Stimulated activated CD8-positive, alpha-beta memory T cell treated with anti-CD3 and anti-CD28 coated beads, Interleukin-15, amount 100 ng/mL, for 48 hours (primary cell): ENCODE measurements at places on chromosomes 4 and X.

GRCh38 chr4:80189956-80190677 lies 7.2 kb upstream of the PRDM8 start:
- no peak for DNase-seq

DNA sequence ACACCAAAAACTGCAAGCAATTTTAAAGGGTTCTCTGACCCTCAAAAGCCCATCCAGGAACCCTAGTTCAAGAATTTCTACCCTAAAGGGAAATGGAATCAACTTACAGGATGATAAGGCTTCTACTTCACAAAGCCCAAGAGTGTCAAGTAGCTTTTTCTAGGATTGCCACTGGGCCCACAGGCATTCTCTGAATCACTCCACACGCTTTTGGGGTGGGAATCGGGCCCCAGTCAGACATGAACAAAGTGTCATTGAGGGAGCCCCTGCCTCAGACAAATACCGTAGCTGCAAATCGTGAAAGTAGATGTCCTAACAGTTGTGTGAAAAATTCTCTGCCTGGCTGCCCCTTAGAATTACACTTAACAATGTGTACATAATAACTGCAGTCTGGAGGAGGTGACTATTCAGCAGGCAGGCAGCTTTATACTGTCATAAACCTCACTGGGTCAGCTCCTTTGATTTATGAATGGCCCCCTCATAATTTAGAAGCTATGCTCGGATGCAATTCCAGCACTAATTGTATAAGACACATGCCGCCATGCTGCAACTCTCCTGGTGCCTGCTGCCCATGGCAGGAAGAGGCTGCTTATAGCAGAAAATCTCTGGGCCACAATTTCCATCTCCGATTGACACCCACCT lies 36.7 kb downstream of the CHRDL1 start:
- DNase-seq = no peak

DNA sequence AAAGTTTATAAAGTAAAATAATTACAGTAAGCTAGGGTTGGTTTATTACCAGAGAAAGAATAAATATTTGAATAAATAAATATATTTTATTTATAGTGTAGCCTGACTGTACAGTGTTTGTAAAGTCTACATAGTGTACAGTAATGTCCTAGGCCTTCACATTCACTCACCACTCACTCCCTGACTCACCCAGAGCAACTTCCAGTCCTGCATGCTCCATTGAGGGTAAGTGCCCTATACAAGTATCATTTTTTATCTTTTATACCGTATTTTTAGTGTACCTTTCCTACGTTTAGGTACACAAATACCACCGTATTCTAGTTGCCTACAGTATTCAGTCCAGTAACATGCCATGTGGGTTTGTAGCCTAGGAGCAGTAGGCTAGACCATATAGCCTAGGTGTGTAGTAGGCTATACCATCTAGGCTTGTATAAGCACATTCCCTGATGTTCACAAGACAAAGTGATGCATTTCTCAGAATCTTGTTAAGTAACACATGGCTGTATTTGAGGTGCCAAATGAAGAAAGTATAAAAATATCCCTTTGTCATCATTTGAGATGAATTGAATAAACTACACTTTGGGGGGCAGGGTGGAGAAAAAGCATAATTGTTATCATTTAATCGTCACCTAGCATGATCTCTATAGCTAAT lies 14.7 kb upstream of the KLHL8 start:
- DNase-seq = no peak

- no peak for DNase-seq
These were observed 54.4 kb downstream of the FAT1 start for GRCh38 chr4:186669159-186669731.

DNA sequence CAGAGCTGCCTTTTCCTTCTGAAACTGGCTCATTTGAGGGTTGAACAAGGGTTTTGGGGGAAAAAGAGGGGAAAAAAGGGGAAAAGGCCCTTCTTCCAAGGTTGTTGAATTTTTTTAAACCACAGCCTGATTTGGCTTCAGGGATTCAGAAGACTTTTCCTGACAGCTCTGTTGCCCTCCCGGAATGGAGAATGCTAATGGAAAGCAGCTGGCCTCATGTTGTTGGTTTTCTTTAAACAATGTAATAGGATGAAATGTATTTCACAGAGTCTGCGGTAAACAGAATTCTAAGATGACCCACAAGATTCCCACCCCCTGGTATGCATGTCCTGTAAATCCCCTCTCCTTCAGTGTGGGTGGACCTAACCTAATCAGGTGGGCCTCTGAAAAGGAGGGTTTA lies 3.3 kb upstream of the KIAA1210 start:
- no peak for DNase-seq

DNA sequence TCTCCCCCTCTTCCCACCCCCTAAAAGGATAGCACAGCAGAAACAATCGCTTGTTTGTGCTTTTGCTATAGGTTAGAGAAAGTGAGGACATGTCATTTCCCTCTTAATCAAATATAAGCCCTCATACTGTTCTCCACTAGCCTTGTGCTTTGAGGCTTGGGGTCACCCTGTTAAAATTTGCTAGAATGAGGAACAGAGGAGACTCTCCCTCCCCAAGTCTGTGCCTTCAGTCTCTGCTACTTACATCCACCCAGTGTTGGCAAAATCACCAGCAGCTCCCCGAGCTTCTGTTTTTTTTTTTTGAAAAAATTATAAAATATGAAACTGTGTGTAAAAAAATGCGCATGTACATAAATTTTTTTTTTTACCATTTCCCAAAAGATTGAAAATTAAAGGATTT lies 19.3 kb downstream of the KLF3 start:
- no peak for DNase-seq

- no peak for DNase-seq
These were observed 59.9 kb upstream of the PDGFRA start for GRCh38 chr4:54169176-54169575.

GRCh38 chr4:188714501-188714900 lies 575.3 kb downstream of the TRIML1 start:
- DNase-seq = no peak

DNA sequence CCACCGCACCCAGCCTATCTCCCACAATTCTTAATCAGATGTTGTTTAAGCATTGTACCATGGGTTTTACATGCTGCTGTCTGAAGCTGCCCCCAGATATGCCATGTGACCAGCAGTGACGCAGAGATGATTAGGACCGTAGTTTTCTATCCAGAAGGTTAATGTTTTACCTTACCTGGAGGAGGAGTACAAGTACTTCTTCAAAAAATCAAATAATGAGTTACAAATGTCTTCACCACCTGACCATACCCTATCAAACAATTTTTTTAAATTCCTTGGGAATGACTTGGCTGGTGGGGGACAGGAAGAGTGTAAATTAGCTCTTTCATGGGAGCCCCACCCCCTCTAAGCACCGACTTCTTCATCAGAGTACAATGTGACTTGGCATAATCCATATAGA lies 16.2 kb upstream of the SGMS2 start:
- DNase-seq = no peak

GRCh38 chrX:39972340-39972739 lies 125.4 kb downstream of the BCOR start:
- DNase-seq = no peak

DNA sequence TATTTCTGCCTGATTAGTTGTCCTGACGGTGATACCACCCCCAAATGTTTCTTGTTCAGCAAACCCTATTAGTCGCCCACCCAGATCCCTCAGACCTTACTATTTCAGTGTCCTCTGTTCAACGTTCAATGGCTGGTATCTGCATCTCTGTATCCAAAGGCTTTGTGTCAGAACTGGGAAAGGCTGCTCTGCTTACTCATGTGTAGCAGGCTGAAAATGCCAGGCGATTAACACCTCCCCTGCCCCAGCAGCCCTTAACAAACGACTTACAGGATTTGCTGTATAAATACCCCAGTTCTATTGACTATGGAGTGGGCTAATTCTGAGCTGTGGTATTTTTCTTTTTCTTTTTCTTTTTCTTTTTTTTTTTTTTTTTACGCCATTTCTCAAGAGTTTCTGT lies 415.0 kb downstream of the ZNF674 start:
- DNase-seq = no peak

DNA sequence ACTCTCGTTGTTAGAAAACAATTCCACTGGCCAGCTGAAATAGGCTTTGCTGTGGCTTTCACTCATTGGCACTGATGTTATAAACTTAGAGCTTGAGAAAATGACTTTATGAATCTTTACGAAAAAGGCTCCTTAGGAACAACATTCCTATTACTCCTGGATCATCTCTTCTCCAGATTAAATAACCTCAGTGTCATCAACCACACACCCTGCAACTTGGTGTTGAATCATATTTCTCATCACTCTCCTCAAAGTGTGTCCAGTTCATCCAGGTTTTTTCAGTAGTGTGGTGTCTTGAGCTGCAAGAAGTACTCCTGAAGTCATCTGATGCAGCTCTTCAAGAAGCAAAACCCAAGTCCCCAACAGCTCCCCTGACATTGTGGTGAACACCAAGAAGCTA lies 28.1 kb upstream of the ANOS1 start:
- no peak for DNase-seq

GRCh38 chr4:112266823-112267222 lies 18.9 kb downstream of the TIFA start:
- no peak for DNase-seq

DNA sequence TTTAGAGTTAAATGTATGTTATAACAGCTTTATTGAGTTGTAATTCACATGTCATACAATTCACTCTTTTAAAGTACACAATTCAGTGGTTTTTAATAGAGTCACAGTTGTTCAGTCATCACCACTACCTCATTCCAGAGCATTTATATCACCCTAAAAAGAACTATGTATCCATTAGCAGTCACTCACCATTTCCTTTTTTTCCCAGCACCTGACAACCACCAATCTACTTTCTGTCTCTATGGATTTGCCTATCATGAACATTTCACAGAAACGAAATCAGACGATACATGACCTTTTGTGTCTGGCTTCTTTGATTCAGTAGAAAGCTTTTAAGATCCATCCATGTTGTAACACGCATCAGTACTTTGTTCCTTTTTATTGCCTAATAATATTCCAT lies 52.9 kb upstream of the FRAS1 start:
- no peak for DNase-seq

GRCh38 chrX:133495464-133496391 lies 80.4 kb upstream of the GPC4 start:
- no peak for DNase-seq

DNA sequence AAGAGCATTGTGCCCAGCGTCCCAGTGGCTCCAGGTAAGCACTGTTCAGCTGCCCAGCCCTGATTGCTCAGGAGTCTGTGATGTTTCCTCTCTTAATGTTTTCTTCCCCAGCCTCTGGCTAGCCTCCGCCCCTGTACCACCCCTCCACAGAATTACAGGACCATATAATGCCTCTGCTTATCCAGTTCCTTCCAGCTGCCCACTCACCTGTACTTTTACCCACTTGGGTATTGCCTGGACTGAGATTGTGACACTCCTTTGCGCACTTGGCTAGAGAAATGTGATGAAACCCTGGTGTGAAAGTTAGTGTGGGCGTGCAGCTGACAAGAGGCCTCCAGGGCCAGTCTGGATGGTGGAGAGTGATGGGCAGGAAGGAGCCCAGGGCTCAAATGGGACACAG lies at the start of gene AWAT2:
TSS of gene AWAT2 (minus strand) at position 14 of the 400 bp plus-strand sequence. CDS start at position 8, 6 bp downstream.
- DNase-seq = no peak

DNA sequence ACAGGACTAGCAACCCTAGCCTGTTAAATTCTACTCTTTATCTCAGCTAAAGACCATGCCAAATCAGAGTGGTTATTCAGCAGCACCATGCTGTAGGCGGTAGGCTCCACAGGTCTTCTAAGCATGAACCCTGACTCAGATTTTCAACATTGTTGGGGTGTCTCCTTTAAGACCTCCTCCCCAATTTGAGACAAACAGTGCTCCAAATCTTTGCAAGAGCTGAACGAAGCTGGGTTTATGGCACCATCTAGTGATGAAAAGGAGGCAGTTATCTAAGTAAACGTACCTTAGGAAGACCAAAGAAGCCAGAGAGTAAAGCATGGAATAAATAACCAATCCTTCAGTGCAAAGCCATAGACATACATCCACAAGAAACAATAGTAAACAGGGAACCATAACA lies 334.5 kb upstream of the SLC7A11 start:
- DNase-seq = no peak

- DNase-seq = no peak
These were observed 109.8 kb downstream of the DCTD start for GRCh38 chr4:182807346-182807745.
